ENCODE measurements at places on chromosomes 12 and 14. TPM values are rescaled to one million over a fixed set of nuclear protein-coding genes. Genes with fewer than 3 reads are reported as not detected.

DNA sequence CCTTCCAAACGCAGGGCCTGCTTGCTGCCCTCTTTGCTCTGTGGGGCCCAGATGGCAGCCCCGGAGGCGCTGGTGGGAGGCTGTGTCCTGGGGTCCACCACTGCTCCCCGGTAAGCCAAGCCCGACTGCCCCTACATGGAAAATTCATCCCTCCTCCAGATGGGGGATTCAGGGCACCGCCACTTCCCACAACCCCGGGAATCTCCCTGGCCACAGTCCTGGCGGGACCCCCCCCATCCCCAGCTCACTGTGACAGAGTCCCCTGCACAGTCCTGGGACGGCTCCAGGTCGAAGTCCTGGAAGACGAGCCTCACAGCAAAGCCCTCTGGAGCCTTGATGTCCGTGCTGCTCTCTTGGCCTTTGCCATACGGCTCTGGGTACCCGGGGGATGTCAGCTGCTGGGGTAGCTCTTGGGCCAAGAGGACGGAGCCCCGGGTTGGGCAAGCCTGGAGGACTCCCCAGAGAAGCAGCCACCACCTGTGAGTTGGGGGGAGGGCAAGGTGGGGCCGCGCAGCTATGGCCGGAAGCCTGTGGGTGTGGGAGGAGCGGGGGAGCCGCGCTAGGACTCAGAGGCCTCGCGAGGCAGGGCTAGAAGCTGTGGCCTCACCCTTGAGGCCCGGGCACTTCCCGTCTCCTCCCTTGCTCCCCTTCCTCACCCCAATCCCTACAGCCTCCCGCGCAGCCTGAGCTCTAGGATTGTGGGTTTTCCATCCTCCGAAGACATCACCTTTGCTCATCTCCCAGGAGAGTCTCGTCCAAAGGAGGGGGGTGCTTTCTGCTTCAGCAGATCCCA is 815 bp downstream of the C1RL start:
- H3K27ac ChIP-seq: peak overlapping the region; percentile 93
- H3K4me3 ChIP-seq: peak overlapping the region; percentile 96
- peaks cover 20% of the 10 kb centered on the region for H3K36me3 ChIP-seq
- peak; percentile 86 for DNase-seq

- H3K4me1 ChIP-seq: no peaks in the 10 kb centered on the region
- no peak overlapping the region for H3K4me3 ChIP-seq
- H3K27me3 ChIP-seq: no peaks in the 10 kb centered on the region
- H3K27ac ChIP-seq: no peak overlapping the region
- H3K36me3 ChIP-seq: no peaks in the 10 kb centered on the region
- no peak for DNase-seq
Observed at GRCh38 chr12:64311877-64312276, 78.7 kb downstream of the C12orf56 start.

DNA sequence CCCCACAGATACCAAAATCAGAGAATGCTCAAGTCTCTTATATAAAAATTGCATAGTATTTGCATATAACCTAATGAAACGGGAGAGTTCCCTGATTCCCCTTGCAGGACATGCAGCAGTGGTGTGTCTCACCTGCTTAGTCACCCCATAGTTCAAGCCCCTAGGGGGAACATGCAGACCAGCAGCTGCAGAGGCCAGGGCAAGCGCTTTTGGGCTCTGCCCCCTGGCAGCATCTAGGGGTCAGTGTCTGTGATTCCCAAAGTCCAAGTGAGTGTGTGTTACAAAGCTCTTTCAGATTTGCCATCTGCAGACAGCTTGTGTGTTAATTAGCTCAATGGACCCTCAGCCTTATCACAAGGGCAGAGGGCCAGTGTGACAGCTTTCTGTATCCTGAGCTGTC is 110.1 kb downstream of the DNAI7 start:
- H3K27ac ChIP-seq: no peak overlapping the region
- DNase-seq: no peak
- no peaks in the 10 kb centered on the region for H3K27me3 ChIP-seq
- H3K4me1 ChIP-seq: peaks cover 12% of the 10 kb centered on the region
- no peak overlapping the region for H3K4me3 ChIP-seq

- DNase-seq: no peak
- no peaks in the 10 kb centered on the region for H3K27me3 ChIP-seq
- no peak overlapping the region for H3K27ac ChIP-seq
- no peaks in the 10 kb centered on the region for H3K36me3 ChIP-seq
Observed at GRCh38 chr12:7709969-7710675, 1.1 kb upstream of the DPPA3 start.

Gene FAM90A1
- 1.3 TPM for total RNA-seq

Gene KRT72
- 2.3 TPM for total RNA-seq

Measured in activated T-cell treated with anti-CD3 and anti-CD28 coated beads, Interleukin-2, amount 50 U/mL, for 72 hours (primary cell).